Neural crest cell (in vitro differentiated cells): ENCODE measurements at places on chromosomes 4 and X.

DNA sequence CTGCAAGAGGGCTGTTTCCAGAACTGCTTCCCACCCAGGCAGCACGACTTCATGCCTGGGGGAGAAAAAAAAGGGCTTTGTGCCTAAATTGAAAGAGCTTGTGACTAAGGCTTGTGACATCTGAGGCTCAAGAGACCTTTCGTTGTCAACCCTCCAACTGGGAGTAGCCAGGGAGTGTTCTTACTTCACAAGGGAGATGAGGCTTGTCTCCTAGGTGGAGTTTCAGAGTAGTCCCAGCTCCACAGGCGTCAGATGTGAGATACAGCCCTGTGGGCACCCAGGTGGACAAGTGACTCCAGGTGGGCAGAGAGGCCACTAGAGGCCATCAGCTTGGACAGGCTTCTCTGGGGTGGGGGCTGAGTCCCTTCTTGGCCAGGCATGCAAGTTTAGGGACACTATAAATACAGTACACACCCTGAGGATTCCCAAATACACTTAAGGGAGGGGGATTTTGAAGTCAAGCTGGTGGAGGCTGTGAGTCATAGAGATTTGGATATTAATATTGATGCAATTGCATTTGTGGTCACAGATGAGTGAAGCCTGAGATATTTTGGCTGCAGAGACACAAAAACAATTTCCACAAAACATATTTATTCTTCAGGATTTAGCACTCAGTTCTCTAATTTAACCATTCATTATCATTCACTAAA lies 40.1 kb upstream of the SETD7 start:
- no peaks in the 10 kb centered on the region for H3K36me3 ChIP-seq
- no peak overlapping the region for H3K27ac ChIP-seq
- no peak for DNase-seq
- H3K27me3 ChIP-seq: no peaks in the 10 kb centered on the region
- no peak overlapping the region for H3K4me3 ChIP-seq
- peaks cover 23% of the 10 kb centered on the region for H3K4me1 ChIP-seq

DNA sequence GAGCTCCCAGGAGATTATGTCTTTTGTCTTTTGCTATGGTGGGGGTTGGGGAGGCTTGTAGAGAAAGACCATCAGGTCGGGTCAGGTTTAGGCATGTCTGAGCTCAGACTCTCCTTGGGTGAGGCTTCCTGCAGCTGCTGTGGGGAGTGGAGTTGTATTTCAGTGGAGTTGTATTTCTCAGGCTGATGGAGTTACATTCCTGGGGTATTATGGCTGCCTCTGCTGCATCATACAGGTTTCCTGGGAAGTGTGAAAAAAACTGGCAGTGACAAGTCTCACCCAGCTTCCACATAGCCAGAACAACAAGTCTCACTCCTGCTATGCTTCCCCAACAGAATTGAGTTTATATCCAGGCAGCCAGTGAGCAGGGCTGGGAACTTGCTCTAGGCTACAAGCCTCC lies 119.3 kb downstream of the VSIG4 start:
- DNase-seq: no peak
- no peaks in the 10 kb centered on the region for H3K36me3 ChIP-seq
- H3K4me1 ChIP-seq: no peaks in the 10 kb centered on the region

- no peak overlapping the region for H3K4me3 ChIP-seq
- peaks cover 8% of the 10 kb centered on the region for H3K27me3 ChIP-seq
- H3K27ac ChIP-seq: no peak overlapping the region
- H3K36me3 ChIP-seq: no peaks in the 10 kb centered on the region
These were observed 150.6 kb downstream of the FHIP1A start for GRCh38 chr4:151559595-151559994.

DNA sequence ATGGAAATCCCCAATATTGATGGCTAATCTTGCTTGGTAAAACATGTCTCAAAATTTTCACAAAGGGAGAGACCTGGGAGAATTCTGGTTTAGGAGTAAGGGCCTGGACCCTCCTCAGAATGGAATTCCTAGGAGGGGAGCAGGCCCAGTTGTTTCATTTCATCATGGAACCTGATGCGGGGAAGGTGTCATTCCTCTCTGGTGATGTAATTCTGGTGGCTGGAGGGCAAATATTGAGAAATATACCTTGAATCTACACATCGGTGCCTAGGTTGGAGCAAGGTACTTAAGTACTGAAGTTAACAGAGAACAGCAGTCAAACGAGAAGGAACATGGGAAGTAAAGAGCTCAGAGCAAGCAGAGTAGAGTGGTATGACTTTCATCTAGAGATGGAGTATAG lies 23.2 kb upstream of the CCSER1 start:
- no peak overlapping the region for H3K4me3 ChIP-seq
- H3K27ac ChIP-seq: no peak overlapping the region
- DNase-seq: no peak

DNA sequence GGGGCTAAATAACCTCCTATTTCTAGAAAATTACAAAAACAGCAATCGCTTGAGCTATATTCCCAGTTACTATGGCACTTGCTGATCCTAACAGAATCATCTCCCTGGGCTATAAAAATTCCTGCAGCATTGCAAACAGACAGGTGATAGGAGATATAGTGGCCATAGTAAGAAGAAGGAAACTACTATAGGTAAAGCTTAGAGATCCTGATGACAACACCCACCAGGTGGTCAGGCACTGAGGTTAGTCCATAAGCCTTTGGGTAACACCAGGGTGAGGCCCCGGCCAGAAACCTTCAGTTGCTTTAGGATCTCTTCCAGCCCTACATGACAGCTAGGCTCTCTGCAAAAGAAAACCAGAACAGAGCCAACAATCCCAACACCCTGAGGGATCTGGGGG lies 197.9 kb upstream of the PPP1R2C start:
- no peak overlapping the region for H3K4me3 ChIP-seq
- no peaks in the 10 kb centered on the region for H3K27me3 ChIP-seq
- no peak overlapping the region for H3K27ac ChIP-seq
- H3K36me3 ChIP-seq: no peaks in the 10 kb centered on the region
- DNase-seq: no peak

GRCh38 chr4:55458164-55458563 lies 62.4 kb downstream of the TMEM165 start:
- no peak overlapping the region for H3K27ac ChIP-seq
- no peaks in the 10 kb centered on the region for H3K4me1 ChIP-seq
- peaks cover 2% of the 10 kb centered on the region for H3K36me3 ChIP-seq
- DNase-seq: no peak

DNA sequence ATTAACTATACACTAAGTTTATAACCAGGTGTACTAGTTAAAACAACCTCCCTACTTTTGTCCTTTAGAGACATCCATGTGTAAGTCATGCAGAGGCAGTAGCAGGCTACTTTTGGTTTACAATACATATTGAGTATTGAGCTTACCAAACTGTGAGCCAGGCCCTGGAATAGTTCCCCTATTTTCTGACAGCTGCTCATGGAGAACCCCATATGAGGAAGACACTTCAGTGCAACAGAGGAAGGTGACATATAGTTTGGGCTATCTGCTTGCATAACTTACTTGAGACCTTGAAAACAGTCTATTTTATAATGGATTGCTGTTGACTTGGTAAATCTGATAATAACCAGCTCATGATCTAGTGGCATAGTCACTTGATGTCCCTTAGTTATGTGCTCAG lies 190.5 kb downstream of the SH3BGRL start:
- no peaks in the 10 kb centered on the region for H3K4me1 ChIP-seq
- H3K27ac ChIP-seq: no peak overlapping the region
- DNase-seq: no peak
- no peaks in the 10 kb centered on the region for H3K36me3 ChIP-seq
- H3K27me3 ChIP-seq: no peaks in the 10 kb centered on the region

DNA sequence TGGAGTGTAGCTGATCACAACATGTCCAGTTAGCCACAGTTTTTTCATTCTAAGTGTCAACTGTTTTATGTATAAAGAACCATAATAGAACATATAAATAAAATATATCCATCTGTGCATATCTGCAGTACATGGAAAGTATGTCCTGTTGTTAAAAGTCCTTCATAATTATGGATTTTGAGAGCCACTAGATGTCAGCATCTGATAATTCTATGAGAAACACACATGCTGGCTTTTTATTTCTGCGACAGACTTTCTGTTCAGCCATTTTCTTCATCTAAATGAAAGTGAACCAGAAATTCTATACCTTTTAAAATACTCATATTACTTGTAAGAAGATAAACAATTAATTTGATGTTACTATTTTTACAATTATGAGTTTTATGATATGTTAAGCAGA lies 251.5 kb downstream of the GPM6A start:
- DNase-seq: no peak
- no peak overlapping the region for H3K4me3 ChIP-seq
- H3K27me3 ChIP-seq: no peaks in the 10 kb centered on the region
- no peaks in the 10 kb centered on the region for H3K36me3 ChIP-seq
- peaks cover 9% of the 10 kb centered on the region for H3K4me1 ChIP-seq

DNA sequence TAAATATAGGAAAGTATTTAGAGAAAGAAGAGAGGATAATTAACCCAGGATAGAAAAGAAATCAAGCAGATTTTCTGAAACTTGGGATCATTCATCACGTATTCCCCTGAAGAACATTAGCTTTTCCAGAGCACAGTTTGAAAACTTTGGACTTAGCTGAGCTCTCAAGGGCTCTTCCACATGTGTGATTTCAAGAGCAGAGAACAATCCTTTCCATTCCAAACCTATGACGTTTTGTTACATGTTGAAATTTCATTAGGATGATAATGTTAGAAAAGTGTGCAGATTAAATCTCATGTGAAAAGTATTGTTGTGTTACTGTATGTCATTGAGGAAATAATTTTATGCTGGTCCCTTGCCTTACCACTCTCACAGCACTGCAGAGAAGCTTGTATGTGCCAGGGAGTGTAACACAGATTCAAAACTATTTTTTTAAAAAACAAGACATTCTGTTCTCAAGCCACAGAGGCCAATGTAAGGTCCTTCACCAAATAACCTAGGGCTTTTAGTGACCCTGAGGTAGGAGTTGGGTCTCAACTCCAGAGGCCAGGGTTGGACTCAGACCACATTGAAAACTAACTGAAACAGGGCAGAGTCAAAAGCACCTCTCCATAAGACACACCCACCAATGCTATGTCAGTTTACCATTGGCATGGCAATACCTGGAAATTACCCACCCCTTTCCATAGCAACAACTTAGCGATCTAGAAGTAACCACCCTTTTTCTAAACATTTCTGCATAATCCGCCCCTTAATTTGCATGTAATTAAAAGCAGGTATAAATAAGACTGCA lies 141.3 kb downstream of the ANXA5 start:
- H3K4me3 ChIP-seq: no peak overlapping the region
- no peak for DNase-seq
- H3K27me3 ChIP-seq: no peaks in the 10 kb centered on the region
- no peaks in the 10 kb centered on the region for H3K4me1 ChIP-seq
- no peak overlapping the region for H3K27ac ChIP-seq

- no peaks in the 10 kb centered on the region for H3K4me1 ChIP-seq
- no peak overlapping the region for H3K27ac ChIP-seq
- H3K27me3 ChIP-seq: no peaks in the 10 kb centered on the region
- no peak for DNase-seq
- H3K4me3 ChIP-seq: no peak overlapping the region
These were observed 43.0 kb downstream of the C4orf33 start for GRCh38 chr4:129138810-129139496.

- H3K27ac ChIP-seq: no peak overlapping the region
- peak overlapping the region; percentile 89 for H3K4me3 ChIP-seq
- H3K27me3 ChIP-seq: peaks cover 95% of the 10 kb centered on the region
- H3K4me1 ChIP-seq: peaks cover 53% of the 10 kb centered on the region
- H3K36me3 ChIP-seq: peaks cover 9% of the 10 kb centered on the region
- peak; percentile 56 for DNase-seq
These were observed 5.8 kb downstream of the NKX6-1 start for GRCh38 chr4:84493092-84493850.

GRCh38 chrX:55787727-55788126 lies 70.2 kb downstream of the RRAGB start:
- no peak for DNase-seq
- H3K27ac ChIP-seq: no peak overlapping the region
- no peaks in the 10 kb centered on the region for H3K4me1 ChIP-seq
- no peak overlapping the region for H3K4me3 ChIP-seq
- H3K27me3 ChIP-seq: no peaks in the 10 kb centered on the region

DNA sequence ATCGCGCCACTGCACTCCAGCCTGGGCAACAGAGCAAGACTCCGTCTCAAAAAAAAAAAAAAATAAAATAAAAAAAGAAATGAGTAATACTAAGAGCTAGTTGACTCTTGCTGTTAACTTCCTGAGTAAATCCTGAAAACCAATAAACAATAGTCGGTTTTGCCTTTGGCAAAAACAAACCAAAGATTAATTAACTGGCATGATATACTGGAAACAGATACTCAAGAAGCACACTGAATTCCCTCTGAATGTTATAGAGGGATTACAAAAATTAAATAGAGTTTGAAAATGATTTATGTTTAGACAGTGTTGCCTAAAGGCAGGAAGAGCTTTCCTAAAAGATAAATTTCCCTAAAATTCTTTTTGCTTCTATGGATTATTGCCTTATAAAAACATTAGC lies 1702.3 kb downstream of the STIM2 start:
- DNase-seq: no peak
- H3K36me3 ChIP-seq: no peaks in the 10 kb centered on the region
- no peak overlapping the region for H3K27ac ChIP-seq
- peaks cover 8% of the 10 kb centered on the region for H3K4me1 ChIP-seq
- H3K4me3 ChIP-seq: no peak overlapping the region

- H3K27ac ChIP-seq: no peak overlapping the region
- no peaks in the 10 kb centered on the region for H3K4me1 ChIP-seq
- DNase-seq: no peak
- H3K36me3 ChIP-seq: no peaks in the 10 kb centered on the region
These were observed 186.0 kb downstream of the HHIP start for GRCh38 chr4:144831971-144832370.

GRCh38 chr4:152112887-152113286 lies 352.1 kb upstream of the GATB start:
- H3K4me3 ChIP-seq: no peak overlapping the region
- no peak for DNase-seq
- no peaks in the 10 kb centered on the region for H3K36me3 ChIP-seq

- no peak overlapping the region for H3K27ac ChIP-seq
- no peak for DNase-seq
- peaks cover 7% of the 10 kb centered on the region for H3K4me1 ChIP-seq
- no peaks in the 10 kb centered on the region for H3K36me3 ChIP-seq
- no peak overlapping the region for H3K4me3 ChIP-seq
These were observed 7.3 kb upstream of the TMEM33 start for GRCh38 chr4:41927796-41928499.

- no peak overlapping the region for H3K4me3 ChIP-seq
- H3K27ac ChIP-seq: no peak overlapping the region
- no peak for DNase-seq
- H3K27me3 ChIP-seq: no peaks in the 10 kb centered on the region
These were observed 17.6 kb downstream of the TBL1X start for GRCh38 chrX:9482408-9482807.

DNA sequence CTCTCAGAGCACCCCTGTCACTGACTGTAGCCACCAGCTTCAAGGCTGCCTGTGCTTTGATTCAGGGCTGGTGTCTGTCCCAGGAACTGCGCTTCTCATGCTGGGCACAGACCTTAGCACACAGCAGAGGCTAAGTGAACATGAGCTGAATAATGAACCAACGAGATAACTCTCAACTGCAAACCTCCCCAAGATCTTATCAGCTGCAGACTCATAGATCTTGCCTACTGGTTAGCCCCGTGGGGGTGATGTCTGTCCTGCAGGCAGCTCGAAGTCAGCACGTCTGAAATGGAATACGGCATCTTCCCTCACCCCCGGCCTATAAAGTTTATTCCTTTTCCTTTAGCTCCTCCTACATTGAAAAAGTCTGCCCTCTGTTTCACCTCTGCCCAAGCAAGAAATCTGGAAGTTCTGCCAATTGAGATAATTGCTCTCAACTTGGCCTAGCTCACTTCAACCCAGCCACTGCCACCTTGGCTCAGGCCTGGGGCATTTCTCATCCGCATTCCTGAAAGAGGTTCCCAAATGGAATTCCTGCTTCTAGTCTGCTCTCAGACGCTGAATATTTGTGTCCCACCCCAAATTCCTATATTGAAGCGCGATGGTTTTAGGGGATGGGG lies 73.7 kb downstream of the GATB start:
- H3K4me3 ChIP-seq: no peak overlapping the region
- H3K4me1 ChIP-seq: peaks cover 35% of the 10 kb centered on the region
- no peak for DNase-seq
- no peak overlapping the region for H3K27ac ChIP-seq
